ENCODE measurements at places on chromosomes 6 and 20. TPM values are rescaled to one million over a fixed set of nuclear protein-coding genes. Genes with fewer than 3 reads are reported as not detected.
A peak's percentile ranks its signal among the peaks of the same experiment; 100 is the strongest.

SPATA25 gene
- not detected for total RNA-seq

MYH7B gene
- total RNA-seq: not detected

BFSP1 gene
- 3.7 TPM for total RNA-seq

BPIFA1 gene
- total RNA-seq: not detected

- no peak for DNase-seq
Measured at GRCh38 chr20:53220482-53221307, 248.5 kb downstream of the TSHZ2 start.

SAMD10 gene
- 5.7 TPM for total RNA-seq

DNA sequence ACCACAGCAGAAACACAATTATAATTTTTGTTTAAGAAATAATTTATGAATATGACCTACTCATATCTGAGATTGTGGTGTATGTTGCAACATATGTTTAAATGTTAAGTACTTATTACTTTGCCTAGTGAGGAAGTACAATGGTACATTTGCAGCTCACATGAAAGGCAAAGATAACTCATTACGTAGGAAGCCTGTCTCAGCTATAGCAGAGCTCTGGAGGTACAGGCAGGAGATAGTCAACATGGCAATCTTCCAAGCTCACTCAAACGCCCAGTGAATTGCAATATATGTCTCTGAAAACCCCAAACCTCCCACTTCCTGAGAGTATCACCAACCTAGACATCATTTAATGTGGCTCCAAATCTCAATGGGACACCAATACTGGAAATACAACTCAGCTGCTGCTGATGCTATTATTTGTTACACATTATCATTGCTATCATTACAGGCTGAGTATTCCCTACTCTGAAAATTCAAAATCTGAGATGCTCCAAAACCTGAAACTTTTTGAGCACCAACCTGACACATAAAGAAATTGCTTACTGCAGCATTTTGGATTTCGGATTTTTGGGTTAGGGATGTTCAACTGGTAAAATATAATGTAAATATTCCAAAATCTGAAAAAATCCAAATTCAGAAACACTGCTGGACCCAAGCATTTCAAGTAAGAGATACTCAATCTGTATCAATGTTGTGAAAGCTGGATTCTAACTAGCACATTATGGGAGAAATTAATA is 25.1 kb upstream of the GSTA4 start:
- DNase-seq: no peak

DNA sequence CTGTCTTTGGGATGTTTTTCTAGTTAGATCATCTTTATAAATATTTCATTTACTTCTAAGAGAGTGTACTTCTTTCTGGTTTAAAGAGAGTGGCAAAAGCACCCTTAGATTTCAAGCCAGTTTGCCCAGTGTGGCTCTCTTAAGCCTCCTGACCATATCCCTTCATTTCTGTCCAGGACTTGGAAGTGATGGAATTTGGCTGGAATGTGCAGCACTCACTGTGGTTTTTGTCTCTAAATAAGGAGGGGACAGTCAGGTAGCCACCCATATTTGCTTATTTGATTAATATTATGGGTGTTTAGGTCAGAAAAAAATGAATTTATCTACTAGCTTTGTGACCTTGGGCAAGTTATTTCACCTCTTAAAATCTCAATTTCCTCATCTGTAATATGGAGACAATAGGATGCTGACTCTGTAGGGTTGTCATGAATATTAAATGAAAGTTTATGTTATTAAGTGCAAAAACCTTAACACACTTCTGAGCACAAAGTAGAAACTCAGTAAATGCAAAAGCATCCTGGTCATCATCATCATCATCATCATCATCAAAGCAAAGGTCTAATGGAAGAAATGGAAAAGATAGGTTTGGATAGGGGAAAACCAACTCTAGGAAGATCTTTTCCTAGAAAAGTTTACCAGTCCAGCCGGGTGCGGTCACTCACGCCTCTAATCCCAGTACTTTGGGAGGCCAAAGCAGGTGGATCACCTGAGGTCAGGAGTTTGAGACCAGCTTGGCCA is 3.1 kb downstream of the CRYBG1 start:
- DNase-seq: no peak

- peak; percentile 25 for DNase-seq
Measured at GRCh38 chr6:116412270-116412669, 41.5 kb downstream of the DSE start.

CDSN gene
- total RNA-seq: not detected

NKAIN4 gene
- total RNA-seq: not detected

- DNase-seq: no peak
Measured at GRCh38 chr6:112590326-112590725, 243.2 kb downstream of the RFPL4B start.

GRCh38 chr6:370555-370954 is 21.0 kb upstream of the IRF4 start:
- no peak for DNase-seq

DNA sequence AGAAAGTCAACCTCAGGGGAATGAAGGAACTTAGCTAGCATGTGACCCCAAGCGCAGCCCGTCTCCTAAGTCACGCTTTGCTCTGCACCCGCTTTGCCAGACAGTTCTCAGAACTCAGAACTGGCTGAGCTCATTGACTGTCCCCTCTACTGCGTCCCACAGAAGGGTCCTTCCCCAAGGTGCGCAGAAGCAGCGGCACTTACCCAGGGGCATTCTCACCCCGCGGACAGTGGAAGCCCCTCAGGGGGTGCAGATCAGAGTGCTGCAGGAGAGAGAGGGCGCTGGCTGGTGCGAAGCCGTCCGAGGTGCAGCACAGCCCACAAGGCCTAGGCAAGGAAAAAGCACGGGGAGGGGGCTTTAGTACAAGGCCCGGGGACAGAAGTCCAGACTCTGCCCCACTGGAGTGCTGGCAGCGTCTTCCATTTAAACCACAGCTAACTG is 807 bp downstream of the SNHG17 start:
- DNase-seq: peak; percentile 50

GRCh38 chr6:75084872-75085381 is 120.9 kb downstream of the COL12A1 start:
- DNase-seq: no peak

- peak; percentile 79 for DNase-seq
Measured at GRCh38 chr20:11891776-11892545, 25.7 kb upstream of the BTBD3 start.

BMP7 gene
- total RNA-seq: not detected

NAA20 gene
- total RNA-seq: 73.4 TPM

GRCh38 chr6:158028876-158029275 is 47.2 kb downstream of the SYNJ2 start:
- no peak for DNase-seq

DNA sequence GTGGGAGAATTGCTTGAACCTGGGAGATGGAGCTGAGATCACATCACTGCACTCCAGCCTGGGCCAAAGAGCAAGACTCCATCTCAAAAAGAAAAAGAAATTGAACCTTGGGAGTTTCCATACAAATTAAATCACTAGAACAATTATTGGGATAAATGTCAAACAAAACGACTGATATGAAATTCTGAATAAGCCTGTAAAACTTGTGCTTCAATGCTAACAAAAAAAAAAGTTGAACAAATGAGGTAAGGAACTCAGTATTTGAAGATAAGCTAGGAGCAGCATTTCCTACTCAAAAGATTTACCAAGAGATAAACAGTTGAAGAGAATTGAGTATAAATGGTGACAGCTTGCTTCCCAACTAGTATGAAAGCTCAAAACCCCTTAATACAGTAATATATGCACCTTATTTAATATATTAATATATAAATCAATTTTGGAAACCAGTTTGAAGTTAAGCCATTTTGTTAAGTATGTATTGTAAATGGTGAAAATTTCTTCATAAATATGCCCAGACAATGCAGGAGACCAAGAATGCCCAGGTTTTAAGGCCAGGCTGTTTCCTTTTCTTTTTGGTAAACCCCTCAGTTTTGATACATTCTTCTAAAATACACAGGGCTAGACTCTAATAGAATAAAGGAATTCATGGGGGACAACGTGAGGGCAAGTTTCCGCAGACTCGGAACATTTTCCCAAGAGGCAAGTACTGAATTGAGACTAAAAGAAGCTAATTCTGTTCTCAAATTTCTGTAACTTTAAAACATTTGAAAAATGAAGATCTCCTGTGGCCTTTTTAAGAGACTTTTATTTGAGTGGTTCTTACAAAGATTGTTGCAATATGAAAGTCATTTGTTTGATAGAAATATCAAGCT is 3.9 kb downstream of the ROMO1 start:
- no peak for DNase-seq

DNA sequence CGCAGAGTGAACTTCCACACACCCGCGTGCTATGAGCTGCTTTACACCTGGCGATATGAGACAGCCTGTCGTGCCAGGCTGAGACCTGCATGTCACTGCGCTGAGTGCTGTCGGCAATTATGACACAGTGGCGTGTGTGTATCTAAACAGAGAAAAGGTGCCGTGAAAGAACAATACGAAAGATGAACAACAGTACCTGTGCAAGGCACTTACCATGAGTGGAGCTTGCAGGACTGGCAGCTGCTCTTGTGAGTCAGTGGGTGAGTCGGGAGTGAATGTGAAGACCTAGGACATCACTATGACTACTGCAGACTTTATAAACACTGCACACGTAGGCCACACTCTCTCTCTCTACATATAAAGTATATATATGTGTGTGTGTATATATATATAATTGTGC is 68.5 kb upstream of the DUSP22 start:
- no peak for DNase-seq

DNA sequence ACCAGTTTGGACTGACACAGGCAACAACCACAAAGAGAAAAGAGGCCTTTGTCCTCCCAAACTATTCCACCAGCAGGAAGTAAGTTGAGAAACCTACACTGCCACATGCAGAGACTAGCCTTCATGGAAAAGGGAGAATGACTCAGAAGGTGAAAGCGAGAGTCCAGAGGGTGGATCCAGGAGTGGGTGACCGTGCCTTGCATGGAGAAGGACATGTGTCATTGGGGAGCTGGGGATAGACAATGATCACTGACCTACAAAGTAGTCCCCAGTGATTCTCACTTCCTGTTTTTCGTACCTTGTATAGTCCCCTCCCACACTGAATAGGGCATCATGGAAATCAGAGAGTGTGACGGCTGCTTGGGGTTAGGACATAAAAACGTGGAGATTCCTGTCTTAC is 91.9 kb downstream of the MYLK4 start:
- DNase-seq: no peak

DNA sequence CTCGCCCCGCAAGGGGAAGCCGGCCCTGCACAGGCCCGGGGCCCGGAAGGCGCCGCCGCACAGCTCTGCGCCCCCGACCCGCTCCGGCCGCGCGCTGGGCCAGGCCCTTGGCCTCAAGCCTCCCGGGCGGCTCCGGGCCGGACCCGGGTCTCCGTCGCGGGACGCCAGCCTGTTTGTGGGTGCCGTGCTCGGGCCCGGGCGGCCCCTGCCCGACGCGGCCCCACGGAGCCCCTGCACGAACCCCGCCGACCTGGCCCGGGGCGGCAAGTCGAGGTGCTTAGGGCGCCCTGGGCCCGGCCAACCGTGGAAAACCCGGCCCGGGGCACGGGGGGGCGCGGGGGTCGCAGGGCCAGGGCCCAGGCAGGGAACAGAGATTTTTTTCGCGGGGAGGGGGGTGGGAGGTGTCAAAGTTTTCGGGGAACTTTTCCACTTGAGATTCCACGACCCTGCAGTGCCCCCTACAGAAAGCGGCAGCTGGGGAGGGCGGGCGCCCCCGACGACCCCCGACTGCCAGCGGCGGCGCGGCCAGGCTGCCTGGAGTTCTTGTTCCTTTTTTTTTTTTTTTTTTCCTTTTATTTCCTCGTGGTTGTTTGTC is 805 bp upstream of the STX16 start:
- no peak for DNase-seq

ARHGAP18 gene
- 86.1 TPM for total RNA-seq

PTGIS gene
- 6.2 TPM for total RNA-seq

Measured in endothelial cell of umbilical vein (primary cell).